CD4-positive, alpha-beta T cell treated with Interleukin-12 subunit alpha and Interleukin-12 subunit beta, for 1 hour (primary cell): ENCODE measurements at places on chromosomes 12 and 14.

DNA sequence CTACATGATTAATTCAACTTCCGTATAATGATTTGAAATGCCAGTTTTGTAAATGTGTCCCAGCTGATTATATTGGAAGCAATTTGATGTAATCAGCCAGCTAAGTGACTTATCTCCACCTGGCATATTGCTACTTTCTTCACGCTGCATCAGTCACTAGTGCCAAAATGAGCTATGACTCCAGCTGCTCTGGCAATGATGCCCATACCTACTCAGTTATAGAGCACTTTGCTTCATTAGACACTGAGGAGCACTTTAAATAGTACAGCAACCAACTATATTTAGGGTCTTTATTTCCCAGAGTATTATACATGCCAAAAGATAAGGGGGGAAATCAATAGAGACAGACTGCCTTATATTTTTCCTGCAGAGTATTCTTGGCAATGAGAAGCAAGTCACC lies 67.9 kb upstream of the LIN7A start:
- DNase-seq: no peak

GRCh38 chr14:54152351-54152750 lies 195.7 kb upstream of the BMP4 start:
- DNase-seq: no peak

DNA sequence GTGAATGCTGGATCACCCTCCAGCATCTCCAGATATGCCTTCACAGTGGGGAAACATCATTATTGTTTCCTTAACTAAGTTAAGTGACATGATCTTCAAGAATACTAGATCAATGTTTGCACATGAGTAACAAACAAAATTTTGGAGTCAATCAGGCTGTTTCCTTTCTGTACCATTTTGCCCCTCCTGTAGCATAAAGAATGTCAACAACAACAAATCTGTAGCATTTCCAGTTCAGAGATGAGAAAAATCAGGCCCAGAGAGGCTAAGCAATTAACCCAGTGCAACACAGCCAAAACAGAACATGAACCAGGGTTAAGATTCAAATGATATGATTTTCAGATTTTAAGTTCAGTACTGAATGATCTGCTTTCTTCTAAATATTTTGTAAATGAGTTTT lies 31.7 kb downstream of the SRRM4 start:
- no peak for DNase-seq

- no peak for DNase-seq
These were observed 137.9 kb upstream of the ARID2 start for GRCh38 chr12:45591635-45592034.

GRCh38 chr14:72060917-72061316 lies 128.7 kb downstream of the RGS6 start:
- DNase-seq: no peak

- peak; percentile 57 for DNase-seq
These were observed 124.8 kb downstream of the SAMD4A start for GRCh38 chr14:54691525-54692283.

GRCh38 chr12:118183155-118183554 lies 47.2 kb downstream of the PEBP1 start:
- no peak for DNase-seq

DNA sequence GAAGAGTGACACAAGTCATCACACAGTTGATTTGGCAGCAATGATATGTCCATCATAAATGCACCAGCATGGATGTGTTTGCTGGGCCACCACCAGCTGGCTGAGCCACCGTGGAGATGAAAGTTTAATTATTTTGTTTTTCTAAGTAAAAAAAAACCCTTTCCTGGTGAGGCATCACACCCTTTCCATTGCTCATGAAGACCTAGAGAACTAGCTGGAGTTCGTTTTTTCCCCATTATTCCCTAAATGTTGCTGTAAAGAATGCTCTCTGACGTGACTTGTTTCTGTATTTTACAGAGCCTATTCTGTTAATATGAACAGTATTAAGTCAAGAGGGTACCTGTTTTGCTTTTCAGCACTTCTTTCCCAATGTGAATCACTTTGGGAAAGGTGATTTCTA lies 257.9 kb downstream of the MSRB3 start:
- DNase-seq: no peak

- no peak for DNase-seq
These were observed 390.3 kb downstream of the AACS start for GRCh38 chr12:125455556-125455955.

GRCh38 chr14:35551081-35551480 lies 17.1 kb downstream of the INSM2 start:
- no peak for DNase-seq

GRCh38 chr12:12899530-12900380 lies 8.4 kb downstream of the GPRC5A start:
- DNase-seq: no peak

DNA sequence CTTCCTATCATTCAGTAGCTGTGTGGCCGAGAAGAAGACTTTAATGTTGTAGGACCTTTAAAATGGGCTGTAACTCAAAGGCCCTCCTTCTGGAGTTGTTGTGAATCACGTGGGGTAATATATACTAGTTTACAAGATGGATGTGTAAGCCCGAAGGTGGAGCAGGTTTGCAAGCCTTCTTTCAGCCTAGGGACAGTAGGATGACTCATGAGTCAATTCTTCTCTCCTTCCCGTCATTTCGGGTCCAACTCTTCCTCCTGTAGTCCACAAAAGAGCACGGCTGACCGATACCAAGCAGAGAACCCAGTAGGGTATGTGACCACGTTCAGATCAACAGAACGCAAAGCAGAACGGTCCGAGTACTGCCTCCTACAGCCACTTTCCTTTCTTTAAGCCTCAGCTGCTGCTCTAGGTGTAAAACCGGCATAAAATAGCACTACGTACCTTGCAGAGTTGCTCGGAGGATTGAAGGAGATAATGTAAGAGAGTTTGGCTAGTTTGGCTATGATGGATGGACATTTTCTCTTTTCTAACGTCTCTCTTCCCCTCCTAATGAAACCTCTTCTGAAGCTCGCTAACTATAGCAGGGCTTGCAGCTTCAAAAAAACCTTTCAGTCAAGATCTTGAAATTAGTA lies 1.3 kb upstream of the RASSF3 start:
- DNase-seq: peak; percentile 63

- DNase-seq: no peak
These were observed 62.7 kb upstream of the HECTD1 start for GRCh38 chr14:31270196-31270772.

DNA sequence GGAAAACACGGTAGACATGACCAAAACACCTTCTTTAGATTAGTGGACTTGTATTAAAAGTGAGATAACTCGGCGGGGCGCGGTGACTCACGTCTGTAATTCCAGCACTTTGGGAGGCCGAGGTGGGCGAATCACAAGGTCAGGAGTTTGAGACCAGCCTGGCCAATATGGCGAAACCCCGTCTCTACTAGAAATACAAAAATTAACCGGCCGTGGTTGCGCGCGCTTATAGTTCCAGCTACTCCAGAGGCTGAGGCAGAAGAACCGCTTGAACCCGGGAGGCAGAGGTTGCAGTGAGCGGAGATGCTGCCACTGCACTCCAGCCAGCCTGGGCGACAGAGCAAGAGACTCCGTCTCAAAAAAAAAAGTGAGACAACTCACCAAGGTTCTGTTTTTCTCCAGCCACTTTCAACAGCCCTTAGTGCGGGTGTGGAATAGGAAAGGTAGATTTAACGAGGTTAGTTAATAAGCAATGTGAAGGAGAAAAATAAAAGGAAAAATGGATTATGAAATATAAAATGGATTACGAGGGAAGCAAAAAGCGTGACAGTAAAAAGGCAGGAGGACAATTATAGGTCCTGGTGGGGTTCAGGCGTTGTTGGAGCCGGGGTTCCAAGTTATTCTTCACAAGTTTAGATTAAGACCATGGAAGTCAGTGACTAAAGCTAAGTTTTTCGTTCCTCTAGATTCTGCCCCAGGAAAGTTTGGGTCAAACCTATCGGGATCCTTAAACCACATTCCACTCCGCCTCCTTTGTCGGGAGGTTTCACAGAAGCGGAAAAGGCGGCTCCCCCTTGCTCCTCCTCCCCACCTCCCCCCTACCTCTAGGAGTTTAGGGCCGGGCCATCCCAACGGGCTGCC lies 534 bp downstream of the PPP2R3C start:
- DNase-seq: peak; percentile 12

GRCh38 chr12:109773384-109774011 lies 59.7 kb downstream of the TRPV4 start:
- no peak for DNase-seq

- DNase-seq: no peak
These were observed 18.6 kb upstream of the KLRB1 start for GRCh38 chr12:9626291-9626690.

- no peak for DNase-seq
These were observed 78.1 kb upstream of the GPR68 start for GRCh38 chr14:91322623-91323022.

GRCh38 chr12:14938301-14938700 lies at the start of gene ERP27:
Gene ERP27 (minus strand): TSS chr12:14938537. CDS start chr12:14938508, 29 bp downstream.
- DNase-seq: no peak

DNA sequence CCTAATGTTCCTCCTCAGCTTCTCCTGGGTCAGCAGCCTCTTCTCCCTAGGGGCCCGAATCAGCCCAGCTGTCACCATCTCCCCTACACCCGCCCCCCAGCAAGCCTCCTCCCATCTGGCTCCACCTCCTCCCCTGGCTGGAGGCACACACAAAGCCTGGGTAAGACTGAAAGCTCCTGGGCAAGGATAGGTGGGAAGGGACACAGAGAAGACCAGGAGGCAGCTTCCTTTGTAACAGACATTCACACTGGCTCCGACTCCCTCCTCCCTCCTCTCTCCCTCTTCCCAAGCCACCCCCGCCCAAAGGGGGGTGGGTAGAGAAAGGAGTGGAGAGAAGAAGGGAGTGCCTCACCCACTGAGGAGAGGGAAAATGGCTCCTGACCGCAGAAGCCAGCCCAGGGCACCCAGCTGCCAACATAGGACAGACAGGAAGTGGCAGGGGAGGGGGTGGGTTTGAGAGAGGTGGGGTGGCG lies 4.0 kb downstream of the CHD4 start:
- DNase-seq: peak; percentile 62

DNA sequence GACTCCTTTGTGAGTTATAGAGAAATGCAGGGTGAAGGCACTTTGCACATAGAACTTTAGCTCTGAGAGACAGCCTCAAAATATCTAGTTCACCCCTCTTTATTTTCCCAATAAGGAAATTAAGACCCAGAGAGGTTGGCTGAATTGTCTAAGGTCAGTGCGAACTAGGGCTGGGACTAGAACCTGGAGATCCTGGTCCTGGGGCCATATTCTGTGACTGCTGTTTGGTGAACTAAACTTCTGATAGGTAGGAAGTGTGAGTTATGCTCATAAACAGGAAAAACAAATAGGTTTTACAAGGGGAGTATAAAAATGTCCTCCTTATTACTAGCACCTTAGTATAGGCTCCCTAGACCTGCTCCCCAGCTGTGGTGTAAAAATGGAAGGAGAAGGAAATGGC lies 53.9 kb downstream of the DAD1 start:
- no peak for DNase-seq

- DNase-seq: no peak
These were observed 138.4 kb downstream of the ADGRD1 start for GRCh38 chr12:131091976-131092691.

DNA sequence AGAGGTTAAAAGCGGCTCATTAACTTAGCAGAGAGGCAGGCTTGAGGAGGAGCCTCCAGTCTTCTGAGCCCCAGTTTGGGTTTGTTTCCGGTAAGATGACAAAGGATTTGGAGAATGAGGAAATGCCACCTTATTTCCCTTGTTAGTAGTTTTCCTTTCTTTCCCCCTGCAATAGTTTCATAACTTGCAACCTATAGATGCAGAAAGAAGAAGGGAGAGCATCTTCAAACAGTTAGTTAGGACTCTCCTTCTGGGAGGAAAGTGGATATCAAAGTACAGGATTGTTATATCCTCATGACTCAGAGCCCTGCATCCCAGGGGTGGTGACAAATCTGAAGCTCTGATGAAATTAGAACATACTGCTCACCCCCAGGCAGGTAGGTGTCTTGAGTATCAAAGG lies 180.7 kb upstream of the SLC38A2 start:
- DNase-seq: no peak

DNA sequence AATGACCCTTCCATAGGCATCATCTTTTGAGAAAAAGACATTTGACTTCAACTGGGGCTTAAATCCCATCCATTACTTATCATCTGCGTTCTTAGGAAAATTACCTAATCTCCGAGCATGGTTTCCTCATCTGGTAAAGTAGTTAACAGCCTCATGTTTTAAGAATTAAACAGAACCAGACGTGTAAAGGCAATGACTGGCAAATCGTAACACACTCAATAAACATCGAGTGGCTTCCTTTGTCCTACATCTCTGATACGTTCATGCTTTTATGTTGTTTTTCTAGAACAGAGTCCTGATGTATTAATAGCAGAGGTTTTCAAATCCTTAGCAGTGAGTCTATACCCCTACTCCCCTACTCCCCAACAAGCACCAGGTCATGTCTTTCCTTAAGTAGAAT lies 189.7 kb upstream of the RGS6 start:
- no peak for DNase-seq
